ENCODE measurements at places on chromosomes 7 and 10.
A peak's percentile ranks its signal among the peaks of the same experiment; 100 is the strongest.

- no peak for DNase-seq
These were observed 1013.1 kb downstream of the KCNMA1 start for GRCh38 chr10:76624470-76624869.

GRCh38 chr10:112970021-112970420, 20.0 kb downstream of the TCF7L2 start:
- DNase-seq = no peak

DNA sequence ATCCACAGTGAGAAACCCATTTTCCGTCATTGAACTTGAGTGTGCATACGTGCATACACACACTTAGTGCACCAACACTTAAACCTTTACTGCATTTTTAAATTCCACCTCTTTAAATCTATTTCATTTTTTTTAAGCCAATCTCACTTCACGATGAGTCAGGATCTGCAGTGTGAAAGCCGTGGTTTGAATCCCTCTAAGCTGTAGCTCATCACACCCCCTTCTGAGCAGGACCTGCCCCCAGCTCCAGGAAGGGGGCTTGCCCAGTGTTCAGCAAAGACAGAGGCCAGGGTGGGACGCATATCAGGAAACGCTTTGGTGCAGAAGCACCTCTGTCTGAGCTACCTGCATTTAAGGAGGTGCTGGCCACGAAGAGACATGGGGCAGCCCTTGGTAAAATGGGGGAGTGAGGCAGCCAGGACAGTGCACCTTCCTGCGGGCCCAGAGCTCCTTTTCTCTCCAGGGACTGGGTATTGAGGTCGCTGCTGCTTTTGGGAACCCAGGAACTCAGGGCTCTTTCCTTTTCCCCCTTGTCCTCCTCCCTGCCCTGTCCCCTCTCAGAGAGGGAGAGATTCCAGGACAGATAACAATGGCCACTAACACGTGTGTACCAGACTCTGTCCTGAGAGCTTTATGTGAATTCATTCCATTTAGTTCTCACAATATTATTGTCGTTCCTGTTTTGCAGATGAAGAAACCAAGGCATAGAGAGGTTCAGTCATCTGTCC, 21.7 kb downstream of the ZNF316 start:
- peak; percentile 28 for DNase-seq

GRCh38 chr10:61410353-61411070, 42.7 kb downstream of the TMEM26 start:
- DNase-seq = no peak

DNA sequence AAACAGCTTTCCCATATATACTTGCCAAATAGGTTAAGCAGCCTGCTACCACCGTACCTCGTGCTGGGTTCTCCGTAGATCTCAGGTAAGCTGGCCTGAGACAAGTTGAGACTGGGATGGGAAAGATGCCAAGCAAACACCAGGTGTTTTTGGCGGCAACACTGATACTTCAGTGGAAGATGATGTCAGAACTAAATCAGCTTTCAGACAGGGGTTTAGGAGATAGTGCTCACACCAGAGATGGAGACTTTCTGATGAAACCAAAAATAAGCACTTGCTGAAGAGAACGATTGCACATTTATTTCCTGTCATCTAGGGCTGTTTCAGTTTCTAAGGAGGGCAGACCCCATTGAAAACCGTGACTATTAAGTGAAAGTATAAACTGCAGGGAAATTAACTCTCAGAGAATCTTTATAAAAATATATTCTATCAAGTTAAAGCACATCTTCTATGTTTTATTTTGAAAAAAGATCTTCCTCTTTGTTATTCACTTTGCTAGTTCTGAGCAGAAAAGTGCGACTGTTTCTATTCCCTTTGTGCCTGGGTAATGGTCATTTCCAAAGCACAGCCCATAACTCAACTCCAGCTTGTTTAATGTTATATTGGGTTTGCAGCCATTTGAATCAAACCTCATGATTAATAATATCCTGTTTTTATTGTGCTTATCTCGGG, 149.9 kb downstream of the CPED1 start:
- DNase-seq = no peak

- no peak for DNase-seq
These were observed 59.8 kb upstream of the ZNRF2 start for GRCh38 chr7:30224511-30225062.

DNA sequence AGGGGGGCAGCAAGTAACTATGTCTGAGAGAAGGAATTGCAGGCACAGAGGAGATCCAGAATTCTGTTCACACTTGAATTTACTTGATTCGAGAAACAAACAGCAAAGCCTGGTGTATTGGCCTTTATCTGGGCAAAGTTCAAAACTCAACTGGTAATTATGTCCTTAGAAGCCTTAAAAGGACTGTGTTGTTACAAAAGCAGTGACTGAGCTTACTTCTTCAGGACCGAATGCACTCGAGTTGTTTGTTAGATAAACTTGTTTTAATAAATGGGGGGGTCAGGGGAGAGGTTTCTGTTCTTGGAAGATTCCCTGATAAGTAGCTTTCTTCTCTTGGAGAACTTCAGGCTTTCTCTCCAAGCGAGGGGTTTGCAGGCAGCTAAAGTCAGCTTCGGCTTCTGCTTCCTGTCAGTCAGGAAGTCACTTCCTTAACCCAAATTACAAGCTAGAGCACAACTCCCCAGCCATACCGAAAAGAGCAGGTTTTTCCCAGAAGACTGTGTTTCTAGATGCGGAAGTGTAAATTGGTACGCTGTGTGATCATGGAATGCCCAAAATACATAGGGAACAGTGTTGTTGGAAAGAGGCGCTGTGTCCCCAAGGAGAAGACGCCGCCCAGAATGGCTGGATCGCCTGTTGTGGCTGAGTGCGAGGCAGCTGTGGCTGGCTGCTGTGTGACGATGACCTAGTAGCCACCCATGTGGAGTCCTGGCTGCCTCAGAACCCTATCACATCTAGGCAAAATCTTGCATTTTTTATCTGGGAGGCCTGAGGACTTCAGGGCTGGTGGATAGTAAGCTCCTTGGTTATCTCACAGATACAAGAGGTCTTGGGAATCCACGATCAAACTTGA, 110.4 kb downstream of the TCF7L2 start:
- DNase-seq = no peak

DNA sequence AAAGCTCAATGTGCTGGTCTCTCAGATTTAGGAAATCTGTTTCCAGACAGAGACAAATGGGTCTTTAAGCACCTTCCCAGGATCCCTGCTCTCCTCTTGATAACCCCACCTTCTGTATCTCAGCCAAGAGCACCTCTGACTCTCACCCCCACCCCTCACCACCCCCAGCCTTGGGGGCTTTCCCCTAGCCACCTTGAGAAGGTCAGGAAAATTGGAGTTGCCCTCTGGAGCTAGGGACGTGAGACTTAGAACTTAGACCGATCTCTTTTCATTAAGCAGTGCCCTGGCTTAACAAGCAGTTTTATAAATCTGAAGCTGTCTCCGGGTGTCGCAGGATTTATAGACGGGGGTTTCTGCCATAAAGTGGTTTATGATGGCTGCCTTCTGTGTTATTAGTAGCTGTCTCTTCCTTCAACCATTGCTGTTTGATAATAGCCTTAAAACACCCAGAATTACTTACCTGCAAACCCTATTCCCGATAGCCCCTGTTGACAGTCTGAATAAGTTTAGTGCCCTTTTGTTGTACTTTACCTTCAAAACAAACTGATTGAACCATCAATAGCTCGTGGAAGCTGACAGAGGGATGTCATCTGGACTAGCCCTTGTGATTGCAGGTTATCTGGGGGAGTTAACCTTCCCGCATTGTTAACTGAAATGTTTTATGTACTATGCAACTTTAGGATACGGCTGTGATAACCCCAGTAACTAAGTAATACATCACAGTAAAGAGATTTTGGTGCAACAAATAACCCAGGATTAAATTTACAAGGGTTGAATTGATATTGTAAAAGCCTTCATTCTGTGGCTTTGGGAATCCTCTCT, 621.5 kb downstream of the LRMDA start:
- no peak for DNase-seq

GRCh38 chr10:79409038-79409725, 36.2 kb downstream of the ZCCHC24 start:
- no peak for DNase-seq

GRCh38 chr10:77351386-77351785, 286.2 kb downstream of the KCNMA1 start:
- DNase-seq = no peak

DNA sequence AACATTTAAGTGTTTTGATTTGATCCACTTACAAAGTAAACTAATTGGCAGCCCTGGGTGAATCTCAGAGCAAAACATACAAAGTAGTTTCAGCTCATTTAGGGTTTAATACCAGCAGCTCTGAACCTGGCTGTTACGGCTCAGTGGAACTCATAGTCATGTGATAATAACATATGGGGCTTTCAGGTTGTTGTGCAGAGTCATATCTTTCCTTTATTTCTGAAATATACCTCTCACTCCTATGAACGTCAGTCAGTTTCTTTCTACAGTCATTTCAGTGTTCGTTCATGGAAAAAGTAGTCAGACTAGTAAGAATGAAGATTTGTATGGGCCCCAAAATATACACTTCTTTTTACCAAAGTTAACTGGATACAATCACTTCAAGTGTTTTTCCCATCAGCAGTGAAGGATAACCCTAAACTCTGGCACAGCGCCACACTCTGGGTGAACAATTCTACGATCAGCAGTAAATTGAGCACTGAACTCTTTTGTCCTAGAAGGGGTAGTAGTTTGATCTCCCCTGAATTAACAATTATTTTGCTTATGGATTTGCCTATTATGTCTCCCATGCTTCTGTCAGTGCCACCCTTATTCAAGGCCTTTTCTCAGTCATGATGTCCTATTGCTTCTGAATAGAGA, 218.6 kb downstream of the THSD7A start:
- DNase-seq = no peak

GRCh38 chr7:20217193-20217948, at the start of gene MACC1:
TSS of gene MACC1 (minus strand) at chr7:20217384. CDS start at chr7:20161862, 55,522 bp downstream.
- no peak for DNase-seq

- DNase-seq = peak; percentile 41
These were observed at the start of gene GSAP for GRCh38 chr7:77415823-77416620. TSS of gene GSAP (minus strand) at chr7:77416349. CDS start at chr7:77416321, 28 bp downstream.

GRCh38 chr7:41633690-41634089, 69.2 kb downstream of the INHBA start:
- no peak for DNase-seq

DNA sequence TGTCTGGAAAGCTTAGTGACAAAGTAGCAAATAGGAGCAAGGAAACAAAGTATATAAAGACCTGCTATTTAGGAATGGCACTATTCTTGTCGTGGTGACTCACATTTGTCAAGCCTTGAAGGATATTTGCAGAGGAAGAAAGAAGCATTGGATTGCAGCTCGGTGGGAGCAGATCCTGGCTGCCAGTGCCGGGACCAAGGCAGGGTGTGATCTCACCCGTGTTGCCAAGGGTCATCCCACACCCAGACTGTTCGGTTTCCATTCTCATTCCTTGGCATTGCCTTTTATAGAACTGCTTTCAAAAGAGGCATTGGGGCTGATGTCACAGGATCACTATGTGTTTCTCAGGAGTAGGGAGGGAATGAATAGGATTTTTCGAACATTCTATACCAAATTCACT, 176.2 kb downstream of the GALNT17 start:
- DNase-seq = no peak

- DNase-seq = no peak
These were observed 104.7 kb downstream of the LHPP start for GRCh38 chr10:124566222-124566888.

- DNase-seq = no peak
These were observed 250.4 kb downstream of the RNLS start for GRCh38 chr10:88332503-88333247.

DNA sequence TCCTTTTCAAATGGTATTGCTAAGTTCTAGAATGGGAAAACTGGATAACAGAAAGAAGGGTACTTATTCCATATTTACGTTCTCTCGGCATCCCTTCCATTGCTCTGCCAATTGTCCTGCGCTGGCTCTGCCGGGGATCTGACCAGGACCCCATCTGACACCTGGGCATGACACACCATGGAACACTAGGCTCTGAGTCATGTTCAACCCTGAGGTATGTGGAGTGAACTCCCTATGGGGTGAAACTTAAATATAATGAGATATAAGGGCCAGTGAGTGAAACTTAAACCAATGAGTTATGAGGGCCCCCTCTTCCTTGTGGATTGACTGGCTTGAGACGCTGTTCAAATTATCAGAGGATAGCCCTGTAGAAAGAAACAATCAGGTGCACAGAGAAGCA, 55.1 kb upstream of the ZEB1 start:
- no peak for DNase-seq

GRCh38 chr7:134473861-134474291, 15.0 kb upstream of the AKR1B1 start:
- DNase-seq = no peak

- no peak for DNase-seq
These were observed 407.9 kb upstream of the SHH start for GRCh38 chr7:156220078-156220605.

GRCh38 chr7:25028370-25029021, 48.5 kb upstream of the OSBPL3 start:
- DNase-seq = no peak

GRCh38 chr10:34539533-34540315, 275.4 kb downstream of the PARD3 start:
- no peak for DNase-seq

- no peak for DNase-seq
These were observed 698.6 kb upstream of the NRP1 start for GRCh38 chr10:34033078-34033477.

- no peak for DNase-seq
These were observed 13.8 kb downstream of the SUFU start for GRCh38 chr10:102517553-102517952.

DNA sequence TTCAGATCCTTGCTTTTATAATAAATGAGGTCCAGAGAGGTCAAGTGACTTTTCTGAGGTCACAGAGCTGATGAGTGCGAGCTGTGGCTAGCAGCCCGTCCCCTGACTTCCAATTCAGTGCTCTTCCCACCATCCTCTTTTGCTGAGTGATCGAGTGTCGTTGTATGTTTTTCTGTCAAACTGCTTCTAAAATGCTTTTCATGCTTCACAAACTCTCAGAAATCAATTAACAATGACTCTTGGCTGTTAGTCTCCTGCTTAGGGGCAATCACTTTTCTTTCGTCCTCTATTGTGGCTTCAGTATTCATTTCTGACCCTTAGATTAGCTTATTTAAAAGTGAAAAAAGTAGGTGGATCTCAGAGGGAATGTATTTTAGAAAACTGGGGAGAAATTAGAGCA, 423.7 kb downstream of the DPP6 start:
- no peak for DNase-seq

GRCh38 chr7:107162475-107162874, 6.3 kb upstream of the HBP1 start:
- DNase-seq = no peak

DNA sequence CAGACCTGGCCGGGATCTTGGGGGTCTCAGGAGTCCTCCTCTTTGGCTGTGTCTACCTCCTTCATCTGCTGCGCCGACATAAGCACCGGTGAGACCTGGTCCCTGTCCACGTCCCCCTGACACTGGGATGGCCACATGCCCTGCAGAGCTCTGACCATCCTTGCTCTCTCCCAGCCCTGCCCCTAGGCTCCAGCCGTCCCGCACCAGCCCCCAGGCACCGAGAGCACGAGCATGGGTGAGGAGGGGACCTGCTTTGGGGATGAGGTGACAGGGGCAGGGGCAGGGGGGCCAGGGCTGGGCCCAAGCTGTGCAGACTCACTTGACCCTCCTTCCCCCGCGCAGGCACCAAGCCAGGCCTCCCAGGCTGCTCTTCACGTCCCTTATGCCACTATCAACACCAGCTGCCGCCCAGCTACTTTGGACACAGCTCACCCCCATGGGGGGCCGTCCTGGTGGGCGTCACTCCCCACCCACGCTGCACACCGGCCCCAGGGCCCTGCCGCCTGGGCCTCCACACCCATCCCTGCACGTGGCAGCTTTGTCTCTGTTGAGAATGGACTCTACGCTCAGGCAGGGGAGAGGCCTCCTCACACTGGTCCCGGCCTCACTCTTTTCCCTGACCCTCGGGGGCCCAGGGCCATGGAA, 959 bp downstream of the PVRIG start:
- no peak for DNase-seq

- DNase-seq = no peak
These were observed 217.1 kb downstream of the CAMK1D start for GRCh38 chr10:12566161-12567115.
